ENCODE measurements at places on chromosomes 11 and 22. TPM values are rescaled to one million over a fixed set of nuclear protein-coding genes. Genes with fewer than 3 reads are reported as not detected.

DNA sequence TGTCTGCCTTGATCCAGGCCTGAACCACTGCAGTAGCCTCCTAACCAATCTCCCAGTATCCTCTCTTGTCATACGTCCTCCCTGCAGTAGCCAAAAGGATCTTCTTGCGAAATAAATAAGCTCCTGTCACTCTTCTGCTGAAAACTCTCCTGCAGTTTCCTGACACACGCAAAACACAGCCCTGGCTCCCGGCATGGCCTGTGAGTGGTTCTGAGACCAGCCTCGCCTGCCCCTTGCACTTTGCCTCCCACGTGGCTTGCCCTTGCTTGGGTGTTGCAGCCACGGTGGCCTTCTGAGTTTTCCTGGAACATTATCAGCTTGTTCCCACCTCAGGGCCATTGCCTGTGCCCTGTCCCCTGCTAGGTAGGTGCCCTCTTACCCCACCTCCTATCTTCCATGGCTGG is 7.2 kb downstream of the ZC3H7B start:
- H3K27me3 ChIP-seq: no peaks in the 10 kb centered on the region
- H3K36me3 ChIP-seq: peaks cover 5% of the 10 kb centered on the region
- H3K27ac ChIP-seq: no peak overlapping the region
- peaks cover 11% of the 10 kb centered on the region for H3K4me1 ChIP-seq
- DNase-seq: no peak
- no peak overlapping the region for H3K4me3 ChIP-seq

GRCh38 chr11:125778728-125779127 is at the start of gene PATE2:
Gene PATE2 (minus strand): TSS chr11:125778828. CDS start chr11:125778773, 55 bp downstream.
- no peak for DNase-seq
- no peaks in the 10 kb centered on the region for H3K4me1 ChIP-seq
- H3K4me3 ChIP-seq: no peak within 1 kb of the TSS
- H3K36me3 ChIP-seq: no peaks in the 10 kb centered on the region
- no peaks in the 10 kb centered on the region for H3K27me3 ChIP-seq
- H3K27ac ChIP-seq: no peak within 1 kb of the TSS

DNA sequence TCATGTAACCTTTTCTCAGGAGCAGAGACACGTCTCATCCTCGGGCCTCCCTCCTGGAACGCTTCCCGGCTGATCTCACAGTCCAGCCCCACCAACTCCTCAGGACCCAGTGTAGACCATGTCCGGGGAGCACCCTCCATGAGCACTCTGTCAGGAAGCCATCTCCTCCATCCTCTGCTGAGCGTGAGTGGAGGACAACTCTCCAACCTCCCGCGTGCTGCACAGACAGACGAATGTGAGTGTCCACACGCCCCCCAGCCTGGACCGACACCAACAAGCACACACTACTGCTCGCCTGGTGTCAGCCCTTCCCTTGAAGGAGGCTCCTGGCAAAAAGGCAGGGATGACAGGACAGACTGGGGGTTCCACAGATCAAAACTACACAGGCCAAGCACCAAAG is 86.6 kb downstream of the SHANK2 start:
- no peaks in the 10 kb centered on the region for H3K36me3 ChIP-seq
- H3K4me1 ChIP-seq: no peaks in the 10 kb centered on the region
- H3K27ac ChIP-seq: no peak overlapping the region
- H3K4me3 ChIP-seq: no peak overlapping the region
- DNase-seq: no peak

The GRIK4 gene
- not detected for total RNA-seq

The SYTL2 gene
- total RNA-seq: 35.7 TPM

DNA sequence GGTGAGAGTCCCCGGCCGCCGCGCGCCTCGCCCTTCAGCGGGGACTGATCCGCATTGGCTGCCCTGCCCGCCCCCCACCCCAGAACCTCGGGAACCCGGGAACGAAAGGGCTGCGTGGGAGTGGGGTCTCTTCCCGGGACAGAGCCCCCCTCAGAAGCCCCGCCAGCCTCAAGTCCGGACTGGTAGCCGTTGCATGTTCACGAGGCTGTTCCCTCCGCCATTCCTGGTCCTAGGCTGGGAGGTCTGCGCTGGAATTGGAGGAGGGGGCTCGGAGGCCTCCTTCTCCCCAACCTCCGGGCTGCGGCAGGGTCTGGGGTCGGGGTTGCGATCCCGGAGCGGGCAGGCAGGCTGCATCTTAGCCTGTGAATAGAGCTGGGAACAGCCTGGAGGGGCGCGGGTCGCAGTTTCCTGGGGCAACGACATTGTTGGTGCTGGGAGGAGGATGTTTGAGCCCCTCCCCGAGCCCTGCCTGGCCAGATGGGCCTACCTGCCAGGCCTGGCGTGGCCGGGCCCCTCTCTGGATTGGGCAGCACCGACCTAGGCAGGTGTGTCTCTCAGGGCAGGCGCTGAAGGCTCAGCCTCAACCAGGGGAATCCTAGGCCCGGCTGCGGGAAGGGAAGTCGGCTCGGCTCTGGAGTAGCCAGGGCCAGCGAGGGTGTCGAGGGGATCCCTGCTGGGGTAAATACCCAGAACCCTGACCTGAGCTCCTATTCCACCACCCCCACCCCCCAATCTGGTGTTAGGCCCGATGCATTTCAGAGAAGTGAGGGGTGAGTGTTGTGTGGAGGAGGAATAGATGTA is 670 bp downstream of the MAPK8IP1 start:
- no peak overlapping the region for H3K4me3 ChIP-seq
- no peaks in the 10 kb centered on the region for H3K27me3 ChIP-seq
- no peak overlapping the region for H3K27ac ChIP-seq
- peaks cover 5% of the 10 kb centered on the region for H3K4me1 ChIP-seq
- no peak for DNase-seq

- no peaks in the 10 kb centered on the region for H3K4me1 ChIP-seq
- no peak overlapping the region for H3K4me3 ChIP-seq
Measured at GRCh38 chr11:78100676-78101472, 21.2 kb upstream of the NDUFC2 start.

DNA sequence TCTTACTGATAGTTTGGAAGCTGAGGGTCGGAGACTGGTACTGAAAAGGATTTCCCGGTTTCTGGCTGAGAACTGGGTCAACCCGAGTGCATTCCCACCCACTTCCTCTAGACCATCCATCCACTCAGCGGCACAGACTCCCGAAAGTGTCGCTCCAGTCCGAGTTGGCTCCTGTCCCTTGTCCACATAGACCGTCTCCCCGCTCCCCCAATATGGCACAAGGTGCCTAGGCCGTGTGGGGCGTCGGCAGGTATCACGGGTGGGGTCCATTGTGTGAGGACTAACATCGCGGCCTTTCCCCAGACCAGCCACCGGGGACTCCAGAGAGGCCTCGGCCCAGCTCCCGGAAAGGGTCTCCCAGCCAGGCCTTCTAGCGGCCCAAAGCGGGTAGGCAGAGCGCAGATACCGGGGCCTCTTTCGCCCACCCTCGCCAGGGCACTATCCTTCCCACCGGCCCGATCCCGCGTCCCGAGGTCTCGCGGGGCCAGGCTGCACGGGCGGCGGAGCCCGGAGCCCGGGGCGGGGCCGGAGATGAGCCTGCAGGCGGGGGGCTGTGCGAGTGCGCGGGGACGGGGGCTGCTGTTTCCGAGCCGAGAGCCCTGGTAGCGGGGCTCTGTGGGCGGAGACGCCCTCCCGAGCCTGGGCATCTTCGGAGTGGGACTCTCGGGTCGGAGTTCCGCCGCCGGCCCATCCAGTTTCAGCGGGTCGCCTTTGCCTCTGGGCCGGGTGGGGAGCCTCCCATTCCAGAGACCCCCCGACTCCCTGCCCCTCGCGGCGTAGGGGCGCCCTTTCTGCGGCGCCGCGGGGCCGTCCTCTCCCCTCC is 21.1 kb downstream of the SERPINH1 start:
- H3K27me3 ChIP-seq: no peaks in the 10 kb centered on the region
- H3K4me1 ChIP-seq: peaks cover 11% of the 10 kb centered on the region
- H3K27ac ChIP-seq: peak overlapping the region; percentile 54
- no peaks in the 10 kb centered on the region for H3K36me3 ChIP-seq
- H3K4me3 ChIP-seq: peak overlapping the region; percentile 58
- peak; percentile 68 for DNase-seq

DNA sequence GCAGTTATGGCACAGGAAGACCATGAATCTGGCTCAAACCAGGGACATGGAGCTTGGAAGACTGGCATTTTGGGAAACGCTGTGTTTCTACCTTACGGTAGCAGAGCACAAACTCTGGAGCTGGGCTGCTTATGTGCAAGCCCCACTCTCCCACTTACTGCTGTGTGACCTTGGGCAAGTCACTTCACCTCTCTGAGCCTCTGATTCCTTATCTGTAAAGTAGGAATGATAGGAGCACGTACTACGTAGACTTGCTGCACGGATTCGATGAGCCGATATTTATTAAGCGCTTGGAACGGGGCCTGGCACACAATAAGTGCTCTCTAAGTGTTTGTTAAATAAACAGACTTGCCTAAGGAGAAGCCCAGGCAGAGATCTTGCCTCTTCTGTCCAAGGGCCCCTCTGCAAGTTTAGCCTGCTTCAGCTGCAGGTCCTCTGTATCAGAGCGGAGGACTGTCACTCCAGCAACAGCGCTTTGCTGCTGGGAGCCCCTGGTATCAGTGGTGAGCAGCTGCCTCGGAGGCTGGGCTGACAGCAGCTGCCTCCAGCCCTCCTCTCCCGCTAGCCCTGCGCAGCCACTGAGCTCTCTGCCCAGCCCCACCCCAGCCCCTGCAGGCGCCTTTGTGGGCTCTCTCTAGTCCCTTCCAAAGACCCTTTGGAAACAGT is 96.9 kb upstream of the ANO1 start:
- DNase-seq: no peak
- no peak overlapping the region for H3K4me3 ChIP-seq
- H3K36me3 ChIP-seq: no peaks in the 10 kb centered on the region
- H3K27ac ChIP-seq: no peak overlapping the region

DNA sequence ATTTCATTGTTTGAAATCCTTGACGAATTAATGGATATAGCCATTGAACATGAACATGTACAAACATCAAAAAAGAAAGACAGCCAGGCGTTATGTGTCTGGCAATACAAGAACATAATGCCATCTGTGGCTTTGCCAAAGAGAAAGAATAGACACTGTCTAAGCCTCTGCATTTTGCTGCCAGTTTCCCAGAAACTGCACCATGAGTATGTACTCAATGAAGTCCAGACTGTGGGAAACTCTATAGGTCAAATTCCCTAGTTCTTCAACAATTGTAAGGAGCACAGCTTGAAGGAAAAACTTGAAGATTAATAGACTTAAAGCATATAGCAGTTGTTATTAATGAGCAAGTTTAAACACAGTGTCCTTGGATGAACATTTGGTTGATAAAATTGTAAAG is 71.3 kb downstream of the BBOX1 start:
- no peaks in the 10 kb centered on the region for H3K36me3 ChIP-seq
- no peak overlapping the region for H3K4me3 ChIP-seq
- no peaks in the 10 kb centered on the region for H3K4me1 ChIP-seq
- H3K27ac ChIP-seq: no peak overlapping the region
- no peak for DNase-seq

The MS4A4E gene
- total RNA-seq: not detected

The RAG1 gene
- 1.0 TPM for total RNA-seq

DNA sequence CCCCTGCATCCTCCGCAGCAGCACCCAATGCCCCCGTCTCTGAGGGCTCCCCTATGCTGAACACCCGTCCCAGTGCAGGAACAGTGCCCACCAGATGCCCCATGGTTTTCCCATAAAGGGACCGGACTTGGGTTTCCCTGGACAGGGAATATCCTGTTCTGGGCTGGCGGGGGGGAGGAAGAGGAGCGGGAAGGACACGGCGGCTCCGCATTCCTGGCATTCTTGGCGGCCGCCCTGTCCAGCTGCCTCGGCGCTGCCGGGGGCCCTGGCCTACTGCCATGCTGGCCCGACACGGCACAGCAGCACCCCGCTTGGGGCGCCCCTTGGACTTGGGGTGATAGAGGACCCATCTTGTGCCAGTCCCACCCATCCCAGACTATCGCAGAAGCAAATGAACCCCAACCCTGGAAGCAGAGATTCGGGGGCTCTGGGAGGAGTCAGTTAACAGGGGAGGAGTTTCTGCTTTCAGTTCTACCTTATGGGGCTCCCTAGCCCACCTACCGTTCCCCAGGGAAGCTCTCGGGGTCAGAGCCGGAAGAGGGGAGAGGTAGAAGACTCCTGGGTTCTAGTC is 23.7 kb upstream of the CBX7 start:
- DNase-seq: no peak
- H3K27me3 ChIP-seq: no peaks in the 10 kb centered on the region

- no peaks in the 10 kb centered on the region for H3K36me3 ChIP-seq
- no peak overlapping the region for H3K27ac ChIP-seq
- H3K4me1 ChIP-seq: peaks cover 34% of the 10 kb centered on the region
- no peaks in the 10 kb centered on the region for H3K27me3 ChIP-seq
- H3K4me3 ChIP-seq: no peak overlapping the region
- no peak for DNase-seq
Measured at GRCh38 chr22:39895682-39896081, 2.1 kb upstream of the ENTHD1 start.
